Activated naive CD4-positive, alpha-beta T cell treated with Interleukin-2 at 50 U/mL for 16 hours (primary cell): ENCODE measurements at places on chromosomes 2 and 18.
A peak's percentile ranks its signal among the peaks of the same experiment; 100 is the strongest.

GRCh38 chr18:63040788-63041410, 278.7 kb downstream of the BCL2 start:
- DNase-seq = no peak

GRCh38 chr18:69371729-69372128, 29.0 kb upstream of the DOK6 start:
- no peak for DNase-seq

GRCh38 chr18:11520536-11520935, 88.9 kb upstream of the SLC35G4 start:
- no peak for DNase-seq

- DNase-seq = peak; percentile 43
Measured at GRCh38 chr2:110865188-110865587, 132.8 kb downstream of the ACOXL start.

GRCh38 chr2:168304024-168304681, 56.8 kb upstream of the STK39 start:
- no peak for DNase-seq

GRCh38 chr2:112793449-112793978, 9.2 kb upstream of the IL1A start:
- DNase-seq = no peak

- DNase-seq = no peak
Measured at GRCh38 chr2:144511937-144512336, 8.0 kb downstream of the ZEB2 start.

DNA sequence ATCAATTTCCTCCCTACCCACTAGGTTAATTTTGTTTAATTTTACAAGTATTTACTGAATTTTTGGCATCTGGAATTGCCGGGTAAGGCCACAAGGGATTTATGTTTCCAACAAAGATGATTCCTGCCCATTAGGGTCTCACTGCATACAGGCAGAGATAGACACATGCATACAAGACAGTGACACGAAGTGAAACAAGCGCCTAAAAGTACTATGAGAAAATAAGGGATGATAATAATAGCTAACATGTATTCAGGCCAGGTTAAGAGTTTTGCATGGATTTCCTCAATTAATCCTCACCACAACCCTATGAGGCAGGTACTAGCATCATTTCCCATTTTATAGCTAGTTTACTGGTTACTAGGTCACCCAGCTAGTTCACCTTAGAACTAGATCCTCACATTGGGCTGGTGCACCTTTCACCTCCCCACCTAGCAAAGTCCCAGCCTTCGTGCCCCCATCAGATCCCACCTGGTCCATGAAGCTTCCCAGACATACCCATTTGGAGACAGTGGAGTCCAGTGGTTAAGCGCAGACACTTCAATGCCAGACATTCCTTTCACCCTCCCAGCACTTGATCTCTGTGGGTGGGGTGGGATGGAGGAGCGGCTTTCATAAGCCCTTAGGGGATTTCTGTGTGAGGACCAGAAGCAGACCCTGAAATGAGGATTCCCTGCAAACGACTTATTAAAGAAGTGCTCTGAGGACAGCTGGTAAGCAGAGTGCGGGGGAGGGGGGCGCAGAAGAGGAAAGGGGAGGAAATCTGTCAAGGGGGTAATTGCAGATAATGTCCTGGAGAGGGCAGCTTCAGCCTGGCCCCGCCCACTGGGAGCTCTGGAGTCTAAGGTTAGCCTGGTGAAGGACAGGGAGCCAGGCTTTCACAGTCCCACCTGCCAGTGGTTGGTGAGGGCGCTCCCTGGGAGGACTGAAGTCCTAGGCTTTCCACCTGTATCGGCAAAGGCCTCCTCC, 5.8 kb upstream of the DGUOK start:
- DNase-seq = peak; percentile 33

DNA sequence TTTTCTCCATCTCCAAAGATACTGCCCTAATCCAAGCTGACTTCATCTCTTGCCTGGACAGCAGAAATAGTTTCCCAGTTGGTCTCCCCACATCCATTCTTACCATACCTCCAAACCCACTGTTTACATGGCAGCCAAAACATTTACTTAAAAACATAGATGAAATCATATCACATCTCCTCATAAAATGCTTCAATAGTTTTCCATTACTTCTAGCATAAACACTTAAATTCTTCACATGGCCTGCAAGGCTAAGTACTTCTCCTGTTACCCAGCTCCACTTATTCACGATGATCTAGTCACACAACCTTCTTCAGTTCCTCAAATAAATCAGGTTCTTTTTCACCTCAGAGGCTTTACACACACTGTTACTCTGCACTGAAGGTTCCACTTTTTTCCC, 185.8 kb upstream of the ACVR2A start:
- no peak for DNase-seq

DNA sequence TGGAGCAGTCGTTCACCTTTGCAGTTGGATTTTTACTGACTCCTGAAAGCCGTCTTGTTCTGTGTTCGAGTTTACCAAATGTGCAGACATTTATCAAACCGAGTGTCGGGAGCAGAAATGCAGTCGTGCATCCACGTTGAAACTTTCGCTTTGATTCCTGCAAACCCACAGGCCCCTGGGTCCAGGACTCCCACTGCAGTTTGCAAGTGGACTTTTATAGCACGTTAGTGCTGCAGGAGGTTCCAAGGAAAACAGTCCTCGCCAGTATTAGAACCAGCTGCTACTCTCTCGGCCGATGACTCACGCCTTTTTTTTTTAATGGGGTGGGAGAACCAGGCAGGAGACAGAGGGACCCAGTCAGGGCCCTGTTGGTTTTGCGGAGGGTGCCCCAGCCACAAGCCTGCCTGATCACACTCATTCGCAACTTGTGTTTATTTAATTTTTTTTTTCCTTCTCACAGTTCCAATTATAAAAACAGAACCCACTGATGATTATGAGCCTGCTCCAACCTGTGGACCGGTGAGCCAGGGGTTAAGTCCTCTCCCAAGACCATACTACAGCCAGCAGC, 90.1 kb downstream of the NFATC1 start:
- no peak for DNase-seq

- DNase-seq = no peak
Measured at GRCh38 chr18:28114472-28114871, 62.5 kb downstream of the CDH2 start.
